ENCODE measurements at places on chromosomes 6 and 20.

- DNase-seq, result no peak
Measured at GRCh38 chr6:137246164-137246563, 27.0 kb upstream of the IFNGR1 start.

GRCh38 chr20:48349656-48350055 lies 478.1 kb downstream of the PREX1 start:
- no peak for DNase-seq

DNA sequence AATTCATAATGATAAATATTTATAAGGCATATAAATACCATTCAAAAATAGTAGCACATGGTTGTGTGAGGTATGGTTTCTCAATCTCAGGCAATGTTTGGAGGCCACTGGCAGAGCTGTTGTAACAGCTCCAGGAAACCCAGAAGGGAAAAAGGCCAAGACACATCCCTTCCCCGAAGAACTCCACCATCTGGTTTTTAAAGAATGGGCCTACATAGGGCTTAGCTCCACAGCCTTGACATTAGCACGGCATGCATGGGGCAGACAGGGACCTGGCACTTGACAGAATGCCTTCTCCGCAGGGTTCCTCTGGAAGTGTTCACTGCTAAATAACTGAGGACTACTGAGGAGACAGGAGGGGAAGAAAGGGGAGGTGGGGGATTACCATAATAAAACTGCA lies 16.1 kb upstream of the FOXO3 start:
- DNase-seq, result no peak

DNA sequence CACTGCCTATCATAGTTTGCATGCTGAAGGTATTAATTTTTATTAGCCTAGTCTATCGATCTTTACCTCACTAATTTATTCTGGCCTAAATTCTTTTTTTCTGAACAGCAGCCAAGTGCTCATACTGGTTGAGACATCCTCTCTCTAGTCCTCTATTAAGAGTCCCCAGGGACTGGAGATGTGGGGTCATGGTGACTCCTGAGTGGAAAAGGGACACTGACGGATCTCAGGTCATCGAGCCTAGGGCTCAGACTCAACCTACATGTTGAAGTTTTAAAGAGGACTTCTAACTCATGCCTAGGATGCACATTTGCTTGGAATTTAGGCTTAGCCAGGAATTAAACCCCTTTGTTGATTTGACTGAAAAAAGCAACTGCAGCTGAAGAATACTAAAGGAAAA lies 378.1 kb downstream of the BTBD9 start:
- DNase-seq, result no peak

DNA sequence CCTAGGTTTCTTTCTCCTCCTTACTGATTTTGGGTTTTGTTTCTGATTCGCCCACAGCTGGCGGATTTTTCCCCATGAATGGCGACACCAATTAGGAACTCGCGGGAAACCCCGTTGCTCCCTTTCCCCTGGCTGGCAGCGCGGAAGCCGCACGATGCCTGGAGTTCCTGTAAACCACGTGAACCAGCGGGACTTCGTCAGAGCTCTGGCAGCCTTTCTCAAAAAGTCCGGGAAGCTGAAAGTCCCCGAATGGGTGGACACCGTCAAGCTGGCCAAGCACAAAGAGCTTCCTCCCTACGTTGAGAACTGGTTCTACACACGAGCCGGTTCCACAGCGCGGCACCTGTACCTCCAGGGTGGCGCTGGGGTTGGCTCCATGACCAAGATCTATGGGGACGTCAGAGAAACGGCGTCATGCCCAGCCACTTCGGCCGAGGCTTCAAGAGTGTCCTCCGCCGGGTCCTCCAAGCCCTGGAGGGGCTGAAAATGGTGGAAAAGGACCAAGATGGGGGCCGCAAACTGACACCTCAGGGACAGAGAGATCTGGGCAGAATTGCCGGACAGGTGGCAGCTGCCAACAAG lies 3.2 kb upstream of the SEC23B start:
- no peak for DNase-seq

GRCh38 chr6:72955666-72956065 lies 269.6 kb downstream of the KHDC1L start:
- DNase-seq, result no peak
